ENCODE measurements at places on chromosomes 1 and 21. TPM values are rescaled to one million over a fixed set of nuclear protein-coding genes. Genes with fewer than 3 reads are reported as not detected.

FCRL3 gene
- not detected for total RNA-seq

DNA sequence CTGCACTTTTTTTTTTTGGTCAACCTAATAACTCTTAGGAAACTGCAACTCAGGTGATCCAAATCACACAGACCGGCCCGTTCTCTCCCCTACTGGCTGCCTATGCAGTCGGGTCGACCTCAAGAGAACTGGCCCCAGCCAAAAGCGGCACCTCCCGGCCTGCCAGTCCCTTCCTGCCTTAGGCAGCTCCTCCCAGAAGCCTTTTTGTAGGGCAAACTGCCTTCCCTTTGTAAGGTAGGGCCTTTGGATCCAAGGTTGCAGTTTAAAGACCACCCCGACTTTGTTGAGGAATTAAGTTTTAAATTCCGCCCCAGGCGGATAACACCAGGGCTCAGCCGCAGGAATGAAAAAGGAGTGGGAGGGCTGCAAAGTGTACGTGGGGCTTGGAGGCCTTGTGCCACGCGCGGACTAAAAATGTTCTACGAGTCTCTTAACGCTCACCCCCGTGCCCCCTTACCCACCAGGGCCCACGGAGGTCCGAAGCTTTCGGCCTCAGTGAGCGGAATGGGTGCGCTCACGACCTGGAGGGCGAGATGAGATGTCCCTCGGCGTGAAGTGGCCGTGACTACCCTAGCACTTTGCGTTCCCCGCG, 642 bp upstream of the ST3GAL3 start:
- peak overlapping the region; percentile 80 for H3K4me3 ChIP-seq
- H3K27ac ChIP-seq = peak overlapping the region; percentile 72
- peaks cover 33% of the 10 kb centered on the region for H3K36me3 ChIP-seq
- no peaks in the 10 kb centered on the region for H3K27me3 ChIP-seq

GRCh38 chr1:157580179-157580827, 17.6 kb downstream of the FCRL4 start:
- H3K36me3 ChIP-seq = no peaks in the 10 kb centered on the region
- H3K27ac ChIP-seq = no peak overlapping the region
- no peaks in the 10 kb centered on the region for H3K4me1 ChIP-seq
- H3K27me3 ChIP-seq = no peaks in the 10 kb centered on the region
- H3K4me3 ChIP-seq = no peak overlapping the region
- DNase-seq = no peak

HSPA13 gene
- total RNA-seq = 29.4 TPM

DNA sequence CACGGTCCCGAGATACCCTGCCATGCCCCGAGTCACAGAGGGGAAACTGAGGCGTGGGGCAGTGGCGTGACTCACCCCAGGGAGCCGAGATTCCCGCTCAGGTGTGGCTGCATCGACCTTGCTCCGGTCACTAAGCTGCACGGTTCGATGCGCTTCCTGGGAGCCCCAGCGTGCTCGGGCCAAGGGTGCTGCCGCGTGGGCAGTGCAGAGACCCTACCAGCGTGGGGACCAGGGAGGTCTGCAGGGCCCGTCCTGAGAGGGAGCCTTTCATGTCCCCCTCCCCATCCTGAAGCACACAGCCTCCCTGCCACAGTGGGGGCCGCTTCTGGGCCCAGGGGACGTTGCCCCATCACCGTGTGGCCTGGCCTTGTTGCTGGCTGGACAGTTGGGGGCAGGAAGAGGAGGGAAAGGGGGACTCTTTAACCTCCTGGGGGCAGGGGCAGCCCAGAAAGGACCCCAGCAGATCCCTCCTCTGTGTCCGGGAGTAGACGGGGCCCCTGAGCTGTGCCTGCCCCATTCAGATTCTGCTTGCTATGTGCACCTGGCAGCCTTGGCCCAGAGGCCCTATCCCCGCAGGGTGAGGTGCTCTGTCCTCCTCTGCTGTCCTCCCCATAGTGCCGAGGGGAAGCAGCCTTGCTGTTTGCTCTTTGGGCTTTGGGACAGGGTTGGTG, 52.3 kb downstream of the COL18A1 start:
- no peak overlapping the region for H3K4me3 ChIP-seq
- no peaks in the 10 kb centered on the region for H3K36me3 ChIP-seq
- H3K27ac ChIP-seq = no peak overlapping the region

DNA sequence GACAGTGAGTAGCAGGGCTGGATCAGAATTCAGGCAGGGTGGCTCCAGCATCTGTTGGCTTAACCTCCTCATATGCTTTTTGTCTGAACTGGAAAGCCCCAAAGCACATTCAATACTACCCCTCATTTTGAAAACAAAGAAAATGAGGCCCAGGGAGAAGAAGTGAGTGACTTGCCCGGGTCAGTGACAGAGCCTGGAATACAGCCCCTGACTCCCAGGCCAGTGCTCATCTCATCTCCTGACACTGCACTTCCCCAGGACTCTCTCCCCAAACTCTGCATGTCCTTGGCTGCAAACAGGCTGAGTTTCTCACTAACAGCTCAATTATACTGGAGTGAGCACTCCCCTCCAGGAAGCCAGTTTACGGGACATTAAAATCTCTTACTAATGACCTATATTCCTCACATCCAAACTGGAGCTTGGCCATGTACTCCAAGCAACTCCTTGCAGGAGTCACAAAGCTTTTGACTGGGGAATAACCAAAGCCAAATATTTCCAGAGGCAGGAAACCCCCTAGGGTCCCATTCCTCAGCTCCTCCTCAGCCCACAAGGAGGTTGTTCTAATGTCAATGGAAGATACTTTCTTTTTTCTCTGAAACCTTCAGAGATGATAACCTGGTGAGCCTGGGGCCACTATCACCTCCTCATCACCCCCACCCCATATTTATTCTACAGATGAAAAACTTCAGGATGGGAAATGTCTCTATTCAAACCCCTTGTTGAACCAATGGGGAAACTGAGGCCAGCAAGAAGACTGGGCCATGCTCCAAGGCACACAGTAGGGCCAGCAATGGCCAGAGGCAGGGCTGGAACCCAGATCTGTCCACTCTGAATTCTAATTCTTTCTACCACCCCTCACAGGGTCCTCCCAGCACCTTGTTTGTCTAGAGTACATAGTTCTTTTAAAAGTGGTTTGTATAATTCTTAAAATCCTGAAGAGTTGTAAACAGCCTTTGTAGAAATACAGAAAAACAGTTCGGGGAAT, 127.0 kb downstream of the PLPP3 start:
- no peaks in the 10 kb centered on the region for H3K27me3 ChIP-seq
- DNase-seq = no peak
- H3K27ac ChIP-seq = no peak overlapping the region
- H3K4me3 ChIP-seq = no peak overlapping the region
- H3K36me3 ChIP-seq = no peaks in the 10 kb centered on the region

SUSD4 gene
- total RNA-seq = 3.9 TPM

GRCh38 chr1:229523052-229523451, 14.9 kb upstream of the NUP133 start:
- H3K27ac ChIP-seq = no peak overlapping the region
- no peaks in the 10 kb centered on the region for H3K27me3 ChIP-seq
- H3K4me1 ChIP-seq = no peaks in the 10 kb centered on the region
- no peak overlapping the region for H3K4me3 ChIP-seq
- H3K36me3 ChIP-seq = no peaks in the 10 kb centered on the region

DNA sequence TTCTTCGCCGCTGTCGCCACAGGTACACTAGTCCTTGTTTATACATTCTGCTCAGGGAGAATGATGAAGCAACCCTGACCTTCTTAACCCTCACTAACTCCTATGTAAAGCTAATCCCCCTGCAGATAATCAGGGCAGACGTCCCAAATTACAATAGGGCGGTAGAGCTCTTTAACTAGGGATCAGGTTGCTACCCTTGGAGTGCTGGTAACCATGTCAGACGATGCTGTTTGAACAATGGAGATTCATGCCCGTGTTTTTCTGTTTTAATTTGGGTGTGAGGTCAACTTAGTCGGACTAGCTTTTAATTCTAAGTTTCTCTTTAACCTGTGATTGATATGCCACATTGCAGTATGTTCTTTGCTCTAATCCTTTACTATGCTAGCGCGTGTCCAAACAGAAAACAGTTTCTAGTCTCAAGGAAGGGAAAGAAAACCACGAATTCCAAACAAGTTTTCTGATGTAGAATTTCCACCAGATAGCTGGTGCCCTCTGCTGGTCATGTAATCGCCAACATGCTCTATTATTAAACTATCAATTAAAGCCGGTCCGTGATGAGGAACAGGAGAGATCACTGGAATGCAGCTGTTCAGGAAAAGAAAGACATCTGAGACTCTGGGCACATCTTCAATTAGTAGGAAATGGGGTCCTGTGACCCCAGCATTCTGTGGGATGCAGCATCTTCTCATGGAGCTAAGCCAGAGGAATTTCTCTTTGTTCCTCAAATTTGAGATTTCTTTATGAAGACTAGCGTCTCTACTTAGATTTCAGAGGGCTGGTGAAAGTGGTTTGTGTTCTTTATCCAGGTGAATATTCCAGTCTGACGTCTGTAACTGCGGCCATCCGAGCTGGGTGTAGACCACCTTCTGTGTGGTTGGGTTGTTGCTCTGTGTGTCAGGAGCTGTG, 18.3 kb upstream of the VAMP3 start:
- DNase-seq = no peak
- peak overlapping the region; percentile 36 for H3K4me3 ChIP-seq
- H3K4me1 ChIP-seq = peaks cover 9% of the 10 kb centered on the region
- H3K36me3 ChIP-seq = no peaks in the 10 kb centered on the region
- no peaks in the 10 kb centered on the region for H3K27me3 ChIP-seq

MPZ gene
- 6.1 TPM for total RNA-seq

DNA sequence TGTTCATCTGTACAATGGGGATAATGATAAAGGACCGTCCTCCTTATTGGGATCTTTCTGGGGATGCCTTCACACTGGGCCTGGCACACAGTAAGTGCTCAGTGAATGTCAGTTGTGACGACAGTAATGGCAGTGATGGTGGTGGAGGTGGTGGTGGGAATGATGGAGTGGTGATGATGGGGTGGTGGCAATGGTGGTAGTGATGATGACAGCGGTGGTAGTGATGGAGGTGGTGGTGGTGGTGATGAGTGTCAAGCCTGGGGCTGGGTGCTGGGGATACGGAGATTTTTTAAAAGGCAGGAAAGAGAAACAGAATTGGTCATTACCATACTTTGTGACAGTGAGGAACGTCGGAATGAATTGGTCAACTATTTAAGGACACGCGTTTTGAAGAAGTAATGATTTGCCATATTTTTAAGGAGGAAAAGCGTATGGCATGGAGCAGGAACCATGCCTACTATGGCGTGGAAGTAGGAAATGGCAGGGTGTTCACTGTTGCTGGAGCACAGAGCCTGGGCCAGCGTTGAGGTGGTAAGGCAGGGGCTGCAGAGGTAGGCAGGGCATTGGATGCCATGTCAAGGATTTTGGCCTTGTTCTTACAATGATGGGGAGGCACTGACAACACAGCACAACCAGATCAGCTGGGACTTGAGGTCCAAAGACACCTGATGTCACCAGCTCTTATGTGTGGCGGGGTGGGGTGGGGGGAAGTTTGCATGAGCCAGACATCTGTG, 128.7 kb downstream of the ACTL8 start:
- H3K27ac ChIP-seq = no peak overlapping the region
- no peaks in the 10 kb centered on the region for H3K4me1 ChIP-seq
- H3K4me3 ChIP-seq = no peak overlapping the region
- no peaks in the 10 kb centered on the region for H3K27me3 ChIP-seq

DNA sequence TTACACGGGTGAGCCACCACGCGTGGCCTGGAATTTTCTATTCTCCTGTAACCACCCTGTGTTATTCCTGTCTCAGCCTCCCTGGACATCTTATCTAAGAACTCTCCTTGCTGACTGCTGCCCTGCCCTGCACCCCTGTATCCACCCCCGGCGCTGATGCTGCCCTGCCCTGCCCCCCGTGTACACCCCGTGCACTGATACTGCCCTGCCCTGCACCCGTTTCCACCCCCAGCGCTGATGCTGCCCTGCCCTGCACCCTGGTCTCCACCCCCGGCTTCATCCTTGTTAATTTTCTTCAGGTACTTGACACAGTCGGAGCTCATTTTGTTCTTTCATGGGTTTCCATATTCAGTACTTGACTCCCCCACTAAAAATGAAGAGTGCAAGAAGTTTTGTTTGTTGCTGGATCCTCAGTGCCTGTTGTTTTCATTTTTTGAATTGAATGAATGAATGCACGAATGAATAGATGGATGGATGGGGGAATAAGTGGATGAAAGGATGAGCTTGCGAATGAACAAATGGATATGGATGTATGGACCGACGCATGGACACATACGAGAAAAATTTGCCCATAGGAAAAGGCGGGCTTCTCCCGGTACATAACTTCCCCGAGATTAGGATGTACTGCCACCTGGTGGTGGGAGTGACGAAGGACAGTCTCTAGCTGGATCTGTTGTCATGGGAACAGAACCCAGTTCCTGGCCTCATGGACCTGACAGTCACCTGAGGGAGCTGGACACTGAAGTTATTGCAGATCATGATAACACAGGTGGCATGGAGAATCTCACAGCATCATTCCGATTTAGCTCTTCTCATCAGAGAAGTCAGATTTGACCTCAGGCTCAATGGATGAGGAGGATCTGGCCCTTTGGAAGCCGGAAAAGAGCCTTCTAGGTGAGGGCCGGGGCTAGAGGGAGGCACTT, 14.9 kb downstream of the AADACL4 start:
- H3K4me3 ChIP-seq = no peak overlapping the region
- no peak overlapping the region for H3K27ac ChIP-seq
- no peaks in the 10 kb centered on the region for H3K36me3 ChIP-seq
- peak; percentile 89 for DNase-seq
- no peaks in the 10 kb centered on the region for H3K27me3 ChIP-seq

DNA sequence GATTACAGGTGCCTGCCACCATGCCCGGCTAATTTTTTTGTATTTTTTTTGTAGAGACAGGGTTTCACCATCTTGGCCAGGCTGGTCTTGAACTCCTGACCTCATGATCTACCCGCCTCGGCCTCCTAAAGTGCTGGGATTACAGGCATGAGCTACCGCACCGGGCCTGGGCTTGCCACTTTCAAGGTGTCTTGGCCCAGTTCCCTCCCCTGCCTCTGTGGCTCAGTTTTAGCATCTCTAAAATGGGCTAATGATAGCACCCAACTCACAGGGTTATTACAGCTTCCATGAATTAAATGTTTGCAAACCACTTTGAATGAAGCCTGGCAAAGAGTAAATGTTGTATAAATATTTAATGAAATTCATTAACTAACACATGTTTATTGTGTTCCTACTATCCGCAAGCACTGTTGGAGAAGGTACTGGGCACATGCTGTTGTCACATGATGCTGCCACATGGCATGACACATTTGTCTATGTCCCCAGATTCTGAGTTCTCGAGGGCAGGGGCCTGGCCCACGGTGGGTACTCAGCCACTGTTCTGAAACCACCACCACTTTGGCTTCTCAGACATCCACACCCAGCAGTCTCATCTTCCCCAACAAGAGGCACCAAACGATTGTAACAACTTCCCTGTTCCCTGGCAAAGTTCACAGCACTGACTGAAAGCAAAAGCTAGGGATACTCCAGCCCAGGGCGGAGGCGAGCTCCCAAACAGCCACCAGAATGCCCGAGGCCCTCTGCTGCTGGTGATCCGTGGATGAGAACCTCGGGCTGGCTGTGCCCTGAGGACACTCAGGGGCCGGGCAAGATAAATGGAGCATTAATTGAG, 9.7 kb downstream of the IFFO2 start:
- no peak overlapping the region for H3K4me3 ChIP-seq
- DNase-seq = no peak
- no peak overlapping the region for H3K27ac ChIP-seq
- no peaks in the 10 kb centered on the region for H3K27me3 ChIP-seq
- H3K4me1 ChIP-seq = peaks cover 20% of the 10 kb centered on the region
- no peaks in the 10 kb centered on the region for H3K36me3 ChIP-seq

TEDDM1 gene
- total RNA-seq = not detected

- H3K4me3 ChIP-seq = no peak overlapping the region
- H3K4me1 ChIP-seq = no peaks in the 10 kb centered on the region
- no peak for DNase-seq
- no peaks in the 10 kb centered on the region for H3K36me3 ChIP-seq
Measured at GRCh38 chr1:201774224-201774982, 54.6 kb upstream of the IPO9 start.

- no peaks in the 10 kb centered on the region for H3K36me3 ChIP-seq
- no peak overlapping the region for H3K27ac ChIP-seq
- no peaks in the 10 kb centered on the region for H3K4me1 ChIP-seq
- no peaks in the 10 kb centered on the region for H3K27me3 ChIP-seq
Measured at GRCh38 chr21:36127250-36127904, 7.5 kb upstream of the CBR3 start.

PTP4A2 gene
- 214 TPM for total RNA-seq

Measured in H1 (cell line).